Stimulated activated CD4-positive, alpha-beta T cell treated with anti-CD3 and anti-CD28 coated beads, TNF-alpha, amount 100 ng/mL, for 1 hour (primary cell): ENCODE measurements at places on chromosomes 12 and 14.

DNA sequence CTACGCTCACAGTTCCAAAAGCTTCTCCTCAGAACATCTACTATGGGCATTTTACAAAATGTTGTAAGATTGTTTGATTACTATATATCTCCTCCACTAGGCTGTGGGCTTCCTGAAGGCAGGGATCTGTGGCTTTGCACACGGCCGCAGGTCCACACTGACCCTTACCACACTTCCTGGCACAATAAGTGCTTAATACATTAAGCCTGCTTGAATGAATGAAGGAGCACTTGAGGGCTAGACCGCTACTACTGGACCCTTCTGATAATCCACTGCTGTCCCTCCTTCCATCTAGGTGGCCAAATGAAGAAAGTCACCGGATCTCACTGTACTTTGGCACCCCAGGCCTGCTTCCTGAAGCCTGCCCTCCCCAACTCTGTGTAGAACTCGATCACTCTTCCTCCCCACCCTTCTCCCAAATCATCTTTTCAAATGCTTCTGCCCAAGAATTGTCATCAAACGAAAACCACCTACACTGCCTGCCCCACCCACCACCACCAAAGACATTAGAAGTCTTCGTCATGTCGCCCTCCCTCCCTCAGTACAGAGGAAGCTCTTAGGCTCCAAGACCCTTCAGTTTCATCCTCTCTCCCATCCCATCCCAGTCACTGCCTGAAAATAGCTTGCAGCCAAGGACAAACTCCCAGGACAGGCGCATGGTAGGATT is 596 bp upstream of the ZBTB39 start:
- no peak for DNase-seq

DNA sequence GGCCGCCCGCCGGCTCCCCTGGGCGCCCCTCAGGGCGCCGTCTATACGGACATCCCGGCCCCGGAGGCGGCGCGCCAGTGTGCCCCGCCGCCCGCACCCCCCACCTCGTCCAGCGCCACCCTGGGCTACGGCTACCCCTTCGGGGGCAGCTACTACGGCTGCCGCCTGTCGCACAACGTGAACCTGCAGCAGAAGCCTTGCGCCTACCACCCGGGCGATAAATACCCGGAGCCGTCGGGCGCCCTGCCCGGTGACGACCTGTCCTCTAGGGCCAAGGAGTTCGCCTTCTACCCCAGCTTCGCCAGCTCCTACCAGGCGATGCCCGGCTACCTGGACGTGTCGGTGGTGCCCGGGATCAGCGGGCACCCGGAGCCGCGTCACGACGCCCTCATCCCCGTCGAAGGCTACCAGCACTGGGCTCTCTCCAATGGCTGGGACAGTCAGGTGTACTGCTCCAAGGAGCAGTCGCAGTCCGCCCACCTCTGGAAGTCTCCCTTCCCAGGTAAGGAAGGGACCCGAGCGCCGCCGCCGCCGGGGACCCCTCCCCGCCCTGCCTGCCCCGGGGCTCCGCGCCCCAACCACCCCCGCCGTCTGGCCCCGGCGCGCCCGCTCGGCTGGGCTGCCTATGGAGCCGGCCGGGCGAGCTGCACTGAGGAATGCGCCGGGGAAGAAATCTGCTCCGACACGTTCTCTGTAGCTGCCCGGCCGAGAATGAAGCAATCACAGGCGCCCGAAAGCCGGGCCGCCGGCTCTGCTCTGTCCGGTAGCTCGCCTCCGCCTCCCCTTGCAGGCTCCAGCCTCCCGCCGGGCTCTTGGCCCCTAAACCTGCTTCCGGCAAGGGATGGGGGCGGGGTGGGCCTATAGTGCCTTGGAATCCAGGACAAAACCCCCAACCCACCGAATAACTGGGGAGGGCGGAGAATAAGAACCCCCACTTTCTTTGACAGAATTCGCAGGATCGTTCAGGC is 794 bp downstream of the HOXC13 start:
- no peak for DNase-seq

- no peak for DNase-seq
Measured at GRCh38 chr12:58387199-58387598, 445.8 kb downstream of the ATP23 start.

DNA sequence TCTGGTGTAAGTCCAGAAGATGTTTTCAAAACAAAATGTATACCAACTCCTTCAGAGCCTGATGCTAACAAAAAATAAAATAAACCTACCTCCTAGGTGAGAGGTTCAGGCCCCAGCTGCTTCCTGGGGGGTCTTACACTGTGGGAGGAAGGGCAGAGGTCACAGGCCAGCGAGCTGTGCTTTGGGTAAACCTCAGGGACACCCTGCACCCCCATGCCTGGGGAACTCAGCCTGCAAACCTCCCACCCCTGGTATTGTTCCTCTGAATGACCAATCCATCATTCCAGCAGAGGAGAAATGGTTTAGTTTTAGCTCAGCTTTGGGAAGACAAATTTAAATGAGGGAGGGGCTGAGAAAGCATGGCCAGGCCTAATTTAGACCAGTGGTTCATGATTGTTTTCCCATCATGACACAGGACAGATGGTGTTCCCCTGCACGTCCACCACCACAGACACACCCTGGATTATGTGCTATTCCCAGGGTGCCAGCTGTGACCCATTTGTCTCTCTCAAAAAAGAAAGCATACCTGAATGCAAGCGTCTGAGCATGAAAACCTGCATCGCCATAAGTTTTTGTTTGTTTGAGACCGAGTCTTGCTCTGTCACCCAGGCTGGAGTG is 14.5 kb upstream of the TFCP2 start:
- DNase-seq = no peak

DNA sequence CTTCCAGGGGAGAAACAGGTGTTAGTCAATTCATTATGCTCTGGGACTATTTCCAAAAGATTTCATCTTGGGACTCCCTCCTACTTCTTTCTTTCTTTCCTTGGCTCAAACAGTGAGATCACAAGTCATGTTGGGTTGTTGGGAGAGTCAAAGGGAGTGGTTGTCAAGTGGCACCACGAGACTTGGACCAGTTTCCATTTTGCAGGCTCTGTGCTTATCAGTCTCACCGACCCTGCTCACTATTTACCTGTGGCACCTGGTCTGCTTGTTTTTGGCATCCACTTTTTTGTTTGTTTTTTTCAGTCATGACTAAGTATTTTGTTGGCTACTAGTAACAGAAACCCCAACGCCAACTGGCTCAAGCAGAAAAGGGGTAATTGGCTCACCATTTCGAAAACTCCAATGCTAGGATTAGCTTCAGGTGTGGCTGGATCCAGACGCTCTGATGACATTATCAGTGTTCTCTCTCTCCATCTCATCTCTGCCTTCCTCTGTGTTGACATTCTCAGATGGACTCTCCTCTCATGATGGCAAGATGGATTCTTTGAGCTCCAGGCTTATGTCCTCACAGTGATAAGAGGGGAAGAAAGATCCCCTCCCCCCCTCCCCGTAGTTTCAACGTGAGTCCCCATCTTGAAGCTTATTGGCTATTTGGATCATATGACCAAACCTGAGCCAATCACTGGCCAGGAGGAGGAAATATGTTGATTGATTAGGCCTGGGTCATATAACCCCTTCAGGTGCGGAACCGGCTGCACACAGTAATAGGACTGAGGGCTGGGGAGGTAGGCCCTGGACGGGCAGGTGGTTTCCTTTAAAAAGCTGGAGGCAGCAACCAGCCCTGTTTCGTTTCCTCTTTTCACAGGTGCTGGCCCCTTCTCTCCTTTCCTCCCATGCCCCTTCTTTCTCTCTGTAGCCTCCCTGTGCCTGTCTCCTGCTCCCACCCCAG is 84.2 kb downstream of the AACS start:
- no peak for DNase-seq

GRCh38 chr12:97552410-97553121 is 90.0 kb downstream of the RMST start:
- no peak for DNase-seq

DNA sequence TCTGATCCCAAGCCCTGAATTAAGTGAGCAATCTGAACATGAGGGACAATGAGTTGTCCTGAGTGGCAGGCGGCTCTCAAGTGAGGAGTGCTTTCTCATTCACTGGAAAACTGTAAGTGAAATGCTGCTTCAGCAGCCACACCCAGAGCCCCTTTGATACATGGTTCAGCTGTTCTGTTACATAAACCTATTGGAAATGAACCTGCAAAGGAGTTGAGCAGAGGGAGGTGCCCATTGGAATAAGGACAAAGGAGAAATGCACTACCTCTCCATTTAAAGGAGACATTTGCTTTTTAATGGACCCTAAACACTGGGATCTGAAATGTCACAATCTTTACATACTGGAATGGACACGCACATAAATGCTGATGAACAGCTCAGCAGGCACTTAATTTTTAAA is 169.9 kb downstream of the CACNA1C start:
- DNase-seq = no peak

DNA sequence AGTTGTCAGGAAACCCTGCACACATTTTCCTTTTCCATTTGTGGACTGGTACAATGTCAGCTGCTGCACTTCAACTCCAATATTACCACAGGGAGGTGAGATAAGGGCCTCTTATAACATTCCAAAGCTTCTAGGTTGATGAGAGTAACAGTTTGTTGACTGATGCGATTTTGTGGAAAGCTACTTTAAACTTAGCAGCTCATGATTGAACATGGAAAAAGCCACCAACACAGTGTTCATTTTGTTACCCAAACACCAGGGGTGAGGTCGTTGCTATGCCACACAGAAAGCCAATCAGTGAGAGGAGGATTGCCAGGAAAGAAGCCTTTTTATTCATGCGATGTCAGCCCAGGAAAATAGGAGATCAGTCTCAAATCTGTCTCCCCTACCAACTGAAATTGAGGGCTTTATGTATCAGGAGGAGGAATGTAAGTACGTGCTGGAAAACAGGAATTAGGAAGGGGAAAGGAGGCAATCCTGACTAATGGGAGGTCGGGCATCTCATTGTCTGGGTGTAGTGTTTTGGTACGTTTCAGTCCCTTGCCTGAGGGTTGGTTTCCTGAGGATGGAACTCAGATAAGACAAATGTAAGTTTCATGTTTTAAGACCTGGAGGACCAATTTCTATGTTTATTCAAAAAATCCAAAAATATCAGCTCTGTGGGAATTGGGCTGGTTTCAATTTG is 92.7 kb upstream of the PLEKHA5 start:
- DNase-seq = no peak

DNA sequence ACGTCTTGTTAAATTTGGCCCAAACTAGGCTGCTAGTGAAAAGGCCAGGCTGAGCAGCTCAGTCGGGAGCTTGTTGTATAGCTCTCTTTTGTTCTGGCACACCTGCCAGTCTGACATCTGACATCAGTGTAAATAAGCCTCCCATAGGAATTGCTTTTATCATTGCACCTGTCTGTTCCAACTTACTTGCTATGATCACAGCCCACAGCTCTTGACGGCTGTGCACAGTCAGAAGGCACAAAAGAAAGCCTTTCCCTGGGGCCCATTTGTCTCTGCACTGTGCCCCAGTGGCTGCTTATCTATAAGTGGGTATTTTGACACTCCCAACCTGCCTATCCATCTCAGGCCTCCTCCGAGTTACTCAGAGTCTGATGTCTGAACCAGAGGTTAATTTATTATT is 324.5 kb downstream of the NUAK1 start:
- no peak for DNase-seq

- DNase-seq = no peak
Measured at GRCh38 chr12:31020385-31021166, 53.1 kb upstream of the DDX11 start.

GRCh38 chr12:112380663-112381405 is 1.4 kb downstream of the HECTD4 start:
- no peak for DNase-seq

- no peak for DNase-seq
Measured at GRCh38 chr14:53365486-53366130, 212.5 kb upstream of the DDHD1 start.

DNA sequence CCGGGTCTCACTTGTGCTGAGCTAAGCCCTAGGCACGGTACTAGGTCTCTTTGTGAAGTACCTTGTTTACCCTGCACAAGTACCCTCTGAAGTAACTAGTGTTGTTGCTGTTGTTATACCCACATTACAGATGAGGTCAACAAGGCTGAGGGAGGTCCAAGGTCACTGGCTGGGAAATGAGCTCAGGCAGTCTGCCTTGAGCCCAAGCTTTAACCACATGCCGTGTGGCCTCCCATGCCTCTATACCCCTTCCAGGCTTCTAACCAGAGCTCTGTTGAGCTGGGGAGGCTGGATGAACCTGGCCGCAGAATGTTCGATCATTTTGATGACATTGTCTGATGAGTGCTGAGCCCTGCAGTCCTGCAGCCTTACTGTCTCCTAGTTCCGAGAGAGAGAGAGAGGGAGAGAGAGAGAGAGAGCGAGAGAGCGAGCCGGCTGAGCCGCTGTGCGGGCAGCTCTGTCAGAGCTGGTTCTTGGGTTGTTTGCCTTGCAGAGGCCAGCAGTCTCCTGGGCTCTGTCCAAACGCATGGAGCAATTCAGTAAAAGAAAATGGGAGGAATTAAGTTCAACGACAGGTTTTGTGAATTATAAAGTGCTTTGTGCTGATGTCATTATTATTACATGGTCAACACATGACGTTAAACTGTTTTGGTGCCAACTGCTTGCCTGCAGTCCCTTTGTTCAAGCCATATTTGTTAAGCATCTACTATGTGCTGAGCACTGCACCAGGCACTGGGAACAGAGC is 13.1 kb downstream of the JDP2 start:
- DNase-seq = no peak

GRCh38 chr12:15050659-15051058 is 77.8 kb downstream of the PDE6H start:
- DNase-seq = no peak

GRCh38 chr12:51811203-51812202 is 37.0 kb downstream of the FIGNL2 start:
- DNase-seq = no peak

GRCh38 chr12:123441523-123442164 is 5.2 kb upstream of the RILPL2 start:
- no peak for DNase-seq

DNA sequence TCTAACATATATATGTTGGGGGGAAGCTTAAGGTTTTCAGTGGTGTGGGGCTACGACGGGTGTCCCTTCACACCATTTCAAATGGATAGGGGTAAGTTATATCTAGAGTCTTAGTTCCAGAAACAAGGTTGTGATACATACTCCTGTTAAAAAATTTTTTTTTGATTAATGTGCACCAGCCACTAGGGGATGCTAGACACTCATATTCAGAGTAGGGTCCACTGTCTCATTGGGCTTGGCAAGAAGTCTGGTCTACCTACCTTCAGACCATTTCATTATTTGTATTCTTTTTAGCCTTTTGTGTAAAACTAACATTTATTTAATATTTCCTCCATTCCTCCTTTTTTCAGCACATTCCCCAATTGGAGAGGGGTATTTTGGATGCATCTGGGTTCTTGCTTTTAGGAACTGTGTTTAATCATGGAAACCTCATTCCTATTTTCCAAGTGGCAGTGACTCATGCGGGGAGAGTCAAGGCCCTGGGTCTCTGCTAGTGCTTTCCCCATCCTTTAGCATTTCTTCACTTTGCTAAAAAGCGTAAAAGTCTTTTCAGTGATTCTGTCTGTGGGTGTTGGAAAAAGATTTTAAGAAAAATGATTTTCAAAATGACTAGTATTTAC is 33.4 kb downstream of the ANO4 start:
- DNase-seq = no peak

GRCh38 chr14:75441728-75442127 is 13.9 kb downstream of the JDP2 start:
- DNase-seq = no peak

- DNase-seq = no peak
Measured at GRCh38 chr14:92586963-92587699, 73.5 kb downstream of the RIN3 start.
